Vagina (tissue), 2 donors: ENCODE measurements at places on chromosomes 12 and 14.

DNA sequence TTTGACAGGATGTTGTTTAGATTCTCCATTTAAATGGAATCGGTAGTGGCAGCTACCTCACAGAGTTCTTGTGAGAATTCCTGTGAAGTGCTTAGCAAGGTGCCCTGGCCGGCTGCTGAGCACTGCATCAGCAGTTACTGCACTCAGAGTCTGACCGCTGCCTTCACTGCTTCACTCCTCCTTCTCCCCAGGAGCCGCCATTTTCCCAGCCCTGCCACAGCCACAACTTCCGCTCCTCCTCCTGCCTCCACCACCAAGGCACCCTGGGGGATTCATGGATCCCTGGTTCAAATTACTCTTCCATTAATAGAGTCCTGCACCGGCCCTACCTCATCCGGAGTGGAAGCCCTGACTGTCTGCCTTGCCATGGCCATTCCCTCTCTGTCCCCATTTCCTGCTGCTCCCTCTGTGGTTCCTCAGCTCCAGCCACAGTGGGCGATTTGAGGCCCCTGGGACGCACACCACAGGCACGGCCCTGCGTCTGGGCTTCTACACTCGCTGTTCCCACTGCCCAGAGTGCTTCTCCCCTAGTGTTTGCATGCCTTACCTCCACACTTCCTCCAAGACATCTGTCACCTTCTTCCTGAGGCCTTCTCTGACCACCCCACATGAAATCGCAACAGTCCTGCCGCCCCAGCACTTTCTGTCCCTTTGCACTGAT, 210.3 kb downstream of the IPO8 start:
- DNase-seq = no peak

DNA sequence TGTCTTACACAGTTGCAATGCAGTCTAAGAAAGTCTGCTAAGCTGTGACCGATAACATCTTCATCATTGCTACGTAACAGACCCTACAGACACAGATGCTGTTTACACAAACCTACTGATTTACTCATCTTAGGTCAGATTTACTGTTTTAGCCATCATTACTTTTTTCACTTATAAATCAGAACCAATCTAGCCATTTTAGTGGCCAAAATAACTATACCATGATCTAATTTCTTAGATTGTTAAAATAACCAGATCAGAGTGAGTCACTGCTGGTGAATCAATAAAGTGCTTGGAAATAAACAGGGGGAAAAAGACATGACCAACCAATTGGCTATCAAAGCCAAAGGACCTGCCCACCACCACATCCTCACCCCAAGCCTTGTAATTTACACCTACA, 57.0 kb upstream of the FOXN3 start:
- DNase-seq = no peak

DNA sequence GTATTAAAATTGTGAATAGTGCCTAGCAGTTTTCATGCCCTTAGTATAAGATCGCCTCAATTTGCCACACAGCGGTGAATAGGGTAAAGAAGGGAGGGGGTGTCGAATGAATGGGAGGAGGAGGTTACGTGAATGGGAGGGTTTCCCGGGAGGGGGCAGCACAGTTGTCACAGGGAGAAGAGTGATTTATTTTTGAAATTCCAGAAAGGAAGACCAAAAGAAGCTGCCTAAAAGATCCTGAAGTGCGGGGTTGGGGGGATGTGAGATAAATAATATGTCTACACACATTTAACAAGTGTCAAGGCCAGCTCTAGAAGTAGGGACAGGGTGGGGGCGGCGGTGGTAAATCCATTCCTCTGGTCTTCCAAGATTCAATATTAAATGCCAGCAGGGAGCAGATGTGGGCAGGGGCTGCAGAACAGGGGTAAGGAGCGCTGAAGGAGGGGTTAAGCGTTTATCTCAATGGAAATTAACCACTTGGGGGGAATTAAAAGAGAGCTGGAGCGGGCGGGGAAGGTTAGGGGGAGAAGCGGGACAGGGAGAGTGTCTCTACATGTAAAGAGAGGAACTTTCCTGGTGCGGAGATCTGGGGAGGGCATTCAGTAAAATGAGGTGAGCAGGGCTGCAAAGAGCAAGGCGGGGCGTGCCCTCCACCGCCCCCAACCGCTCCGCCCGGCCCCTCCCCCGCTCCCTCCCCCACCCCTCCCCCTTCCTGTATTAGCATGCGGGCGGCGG, 867 bp downstream of the C12orf42 start:
- DNase-seq = no peak

- no peak for DNase-seq
These were observed 3.4 kb downstream of the PTCSC3 start for GRCh38 chr14:36173161-36173560.

DNA sequence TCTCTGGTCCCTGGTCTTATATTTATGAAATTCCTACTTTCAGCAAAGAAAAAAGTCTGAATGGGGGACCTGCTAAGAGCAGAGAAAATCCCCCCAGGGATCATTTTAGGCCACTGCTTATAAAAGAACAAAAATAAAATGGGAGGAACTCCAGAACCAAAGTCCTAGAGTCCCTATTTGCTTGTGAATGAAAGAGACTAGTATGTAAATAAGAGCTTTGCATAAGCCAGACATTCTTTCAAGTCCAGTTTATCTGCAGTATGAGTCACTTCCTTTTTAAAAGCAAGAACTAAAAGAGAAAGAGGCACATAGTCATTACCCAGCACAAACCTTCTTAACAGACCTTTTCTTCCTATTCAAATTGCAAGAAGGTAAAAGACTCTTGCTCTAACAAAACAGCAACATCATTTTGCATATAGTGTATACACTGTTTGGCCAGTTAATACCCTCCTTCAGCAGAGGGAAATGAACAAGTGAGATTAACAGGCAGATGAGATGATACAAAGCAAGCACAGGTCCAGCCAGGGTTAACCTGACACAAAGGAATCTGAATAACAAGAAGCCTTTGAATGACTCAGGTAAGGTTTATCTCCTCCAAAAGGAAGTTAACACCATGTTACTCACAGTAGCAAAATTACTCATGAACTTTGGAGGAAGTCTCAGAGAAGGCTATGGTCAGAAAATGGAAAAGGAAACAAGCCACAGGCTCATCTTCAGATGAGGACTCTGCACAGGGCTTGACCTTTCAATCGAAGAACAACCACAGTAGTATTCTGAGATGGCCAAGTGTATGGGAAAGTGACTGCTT, 87.3 kb downstream of the PHLDA1 start:
- no peak for DNase-seq

- DNase-seq = no peak
These were observed 71.9 kb upstream of the POC1B start for GRCh38 chr12:89597770-89598169.

DNA sequence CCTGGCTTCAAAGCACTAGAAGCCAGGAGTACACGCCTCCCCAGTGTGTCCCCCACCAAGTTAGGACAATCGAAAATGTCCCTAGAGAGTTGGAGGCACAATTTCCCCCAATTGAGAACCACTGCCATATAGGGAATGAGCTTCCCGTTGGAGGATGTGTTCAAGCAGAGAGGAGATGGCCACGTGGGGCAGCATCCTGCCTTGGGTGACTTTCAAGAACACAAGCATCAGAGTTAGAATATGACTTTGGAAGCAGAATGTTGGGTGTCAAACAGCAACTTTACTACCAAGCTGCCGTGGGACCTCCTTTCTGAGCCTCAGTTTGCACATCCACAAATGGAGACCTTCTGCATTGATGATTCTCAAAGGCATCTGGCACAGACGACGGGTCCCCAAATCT, 56.5 kb downstream of the RFLNA start:
- no peak for DNase-seq

DNA sequence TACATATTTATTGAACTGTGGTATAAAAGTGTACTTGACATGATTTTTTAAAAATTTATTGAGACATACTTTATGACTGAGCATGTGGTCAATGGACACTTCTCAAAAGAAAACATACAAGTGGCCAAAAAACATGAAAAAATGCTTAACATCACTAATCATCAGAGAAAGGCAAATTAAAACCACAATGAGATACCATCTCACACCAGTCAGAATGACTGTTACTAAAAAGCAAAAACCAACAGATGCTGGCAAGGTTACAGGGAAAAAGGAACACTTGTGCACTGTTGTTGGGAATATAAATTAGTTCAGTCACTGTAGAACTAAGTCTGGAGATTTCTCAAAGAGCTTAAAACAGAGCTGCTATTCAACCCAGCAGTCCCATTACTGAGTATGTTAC, 1177.6 kb downstream of the GALC start:
- DNase-seq = no peak

DNA sequence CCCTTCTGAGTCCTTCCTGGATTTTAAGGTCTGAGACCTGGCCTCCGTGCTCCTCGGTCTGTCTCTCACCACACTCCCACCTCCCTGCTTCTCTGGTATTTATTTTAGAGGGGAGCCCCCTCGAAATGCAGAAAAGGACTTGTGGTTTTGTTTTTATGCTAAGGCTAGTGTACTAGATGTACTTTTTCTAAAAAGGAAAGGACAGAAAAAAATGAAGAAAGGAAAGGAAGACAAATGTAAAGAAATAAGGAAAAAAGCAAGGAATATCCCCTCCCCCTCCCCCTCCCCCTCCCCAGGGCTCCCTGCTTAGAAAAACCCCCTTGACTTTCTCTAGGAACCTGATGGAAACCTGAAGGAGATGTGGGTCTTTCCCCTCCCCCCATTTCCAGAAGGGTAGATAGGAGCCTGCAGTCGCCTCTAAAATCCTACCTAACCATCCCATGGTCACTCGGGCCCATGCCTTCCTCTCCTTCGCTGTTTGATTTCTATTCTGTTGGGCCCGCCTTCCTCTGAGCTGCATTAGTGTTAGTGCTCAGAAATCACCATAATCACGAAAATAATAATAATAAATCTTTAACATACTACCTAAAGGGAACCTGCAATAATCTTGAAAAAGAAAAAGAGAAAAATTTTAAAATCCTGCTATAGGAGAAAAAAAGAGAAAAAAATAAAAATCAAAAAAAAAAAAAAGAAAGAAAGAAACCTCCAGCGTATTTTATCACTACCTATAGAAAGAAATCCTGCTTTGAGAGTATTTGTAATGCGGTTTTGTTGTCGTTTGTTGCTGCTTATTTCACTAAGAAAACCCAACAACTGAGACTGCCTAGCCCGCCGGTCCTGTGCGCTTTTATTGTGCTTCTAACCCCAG, 3.1 kb downstream of the HOXC8 start:
- DNase-seq = no peak

DNA sequence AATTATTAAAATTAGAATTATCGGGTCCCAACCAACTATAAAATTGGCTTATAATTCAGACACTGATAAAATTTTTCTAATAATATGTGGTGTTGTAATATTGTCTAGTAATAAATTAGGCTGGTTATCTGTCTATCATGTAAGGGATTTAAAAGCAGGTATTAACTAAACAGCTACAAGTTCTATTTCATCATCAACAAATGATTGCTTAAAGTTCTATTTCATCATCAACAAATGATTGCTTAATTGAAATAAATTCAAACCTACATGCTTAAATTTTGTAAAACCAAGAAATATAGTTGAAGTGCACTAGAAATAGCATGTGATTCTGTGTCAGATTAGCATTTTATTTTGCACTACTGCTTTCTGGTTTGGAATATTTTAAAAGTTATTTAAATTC, 34.1 kb downstream of the SLCO1A2 start:
- DNase-seq = no peak

DNA sequence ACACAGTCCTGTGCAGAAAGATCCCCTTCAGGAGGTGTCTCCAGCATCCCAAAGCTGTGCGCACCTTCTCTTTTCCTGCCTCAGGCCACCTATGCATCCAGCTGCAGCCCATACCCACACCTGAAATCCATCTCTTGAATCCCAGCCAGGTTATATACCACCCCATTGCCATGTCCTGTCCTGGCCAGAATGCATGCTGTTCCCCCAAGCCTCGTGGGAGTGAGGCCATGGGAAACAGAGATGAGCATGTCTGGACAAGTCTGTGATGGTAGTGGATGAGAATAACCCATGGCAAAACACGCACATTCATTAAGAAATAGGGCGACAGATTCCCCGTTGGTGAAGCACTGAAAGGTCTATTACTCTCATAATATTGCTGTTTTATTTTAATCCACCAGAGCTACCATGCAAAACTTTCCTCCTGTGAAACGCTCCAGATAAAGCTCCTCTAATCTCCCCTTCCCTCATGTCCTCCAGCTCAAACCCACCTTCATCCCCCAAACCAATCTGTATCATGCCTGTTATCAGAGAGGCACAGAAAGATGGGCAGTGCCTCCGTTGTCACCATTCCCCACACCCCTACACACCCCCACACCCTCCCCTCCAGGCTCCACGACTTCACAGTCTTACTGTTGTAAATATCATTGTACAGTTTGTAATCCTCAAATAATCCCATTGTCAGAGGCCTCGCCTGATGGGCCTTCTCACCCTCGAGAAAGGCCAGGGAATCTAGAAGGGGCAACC, 97.5 kb upstream of the FKBP4 start:
- DNase-seq = peak; percentile 46

- no peak for DNase-seq
These were observed 129.3 kb upstream of the SSTR1 start for GRCh38 chr14:38078393-38078792.

DNA sequence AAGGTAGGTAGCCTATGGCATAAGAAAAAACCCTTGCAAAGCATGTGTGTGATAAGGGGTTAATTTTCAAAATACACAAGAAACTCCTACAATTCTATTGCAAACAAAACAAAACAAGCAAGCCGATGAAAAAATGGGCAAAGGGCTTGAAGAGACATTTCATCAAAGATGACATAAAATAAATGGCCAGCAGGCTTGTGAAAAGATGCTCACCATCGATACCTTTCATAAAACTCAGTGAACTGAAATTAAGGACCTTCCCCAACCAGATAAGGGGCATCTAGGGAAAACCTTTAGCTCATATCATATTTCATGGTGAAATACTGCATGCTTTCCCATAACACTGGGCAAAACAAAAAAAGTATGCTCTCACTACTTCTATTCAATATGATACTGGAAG, 131.2 kb downstream of the PPM1H start:
- DNase-seq = no peak

GRCh38 chr14:96255501-96256366, at the start of gene BDKRB1:
BDKRB1 (plus strand) TSS chr14:96256210; CDS start chr14:96263683, 7,473 bp downstream.
- no peak for DNase-seq

DNA sequence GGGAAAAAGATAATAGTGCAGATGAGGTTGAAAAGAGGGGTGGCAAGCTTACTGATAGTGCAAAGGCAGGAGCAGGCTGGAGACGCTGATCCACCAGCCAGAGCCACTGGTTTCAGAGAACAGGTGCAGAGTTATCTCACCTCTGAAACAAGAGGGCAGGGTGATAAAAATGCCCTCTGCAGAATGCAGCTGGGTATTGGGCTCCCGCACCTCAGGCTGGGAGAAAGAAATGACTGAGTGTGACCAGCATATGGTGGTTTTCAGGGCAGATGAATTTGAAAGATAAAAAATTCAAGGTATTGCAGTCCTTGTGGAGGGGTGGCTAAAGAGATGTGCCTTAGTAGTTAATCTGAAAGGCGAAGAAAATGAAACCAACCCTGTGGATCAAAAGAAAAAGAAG, 2.9 kb upstream of the TMEM30B start:
- no peak for DNase-seq

DNA sequence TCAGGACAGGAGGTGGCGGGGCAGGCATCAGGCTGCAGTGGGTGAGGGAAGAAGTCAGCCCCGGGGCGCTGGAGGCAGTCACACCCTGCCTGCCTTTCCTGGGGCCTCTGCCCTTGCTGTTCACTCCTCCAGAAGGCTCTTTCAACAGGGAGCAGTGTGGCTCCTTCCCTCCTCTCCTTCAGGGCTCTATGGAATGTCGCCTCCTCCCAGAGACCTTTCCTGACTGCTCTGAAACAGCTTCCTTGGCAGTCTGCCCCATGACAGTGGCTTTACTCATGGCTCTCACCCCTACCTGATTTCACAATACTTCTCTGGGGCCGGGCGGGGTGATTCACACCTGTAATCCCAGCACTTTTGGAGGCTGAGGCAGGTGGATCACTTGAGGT, 7.1 kb downstream of the RHOF start:
- DNase-seq = no peak

GRCh38 chr12:21478756-21479455, 22.5 kb downstream of the RECQL start:
- DNase-seq = no peak
